ENCODE measurements at places on chromosomes 3 and 15. TPM values are rescaled to one million over a fixed set of nuclear protein-coding genes. Genes with fewer than 3 reads are reported as not detected.

The PLA2G4E gene
- total RNA-seq, result not detected

DNA sequence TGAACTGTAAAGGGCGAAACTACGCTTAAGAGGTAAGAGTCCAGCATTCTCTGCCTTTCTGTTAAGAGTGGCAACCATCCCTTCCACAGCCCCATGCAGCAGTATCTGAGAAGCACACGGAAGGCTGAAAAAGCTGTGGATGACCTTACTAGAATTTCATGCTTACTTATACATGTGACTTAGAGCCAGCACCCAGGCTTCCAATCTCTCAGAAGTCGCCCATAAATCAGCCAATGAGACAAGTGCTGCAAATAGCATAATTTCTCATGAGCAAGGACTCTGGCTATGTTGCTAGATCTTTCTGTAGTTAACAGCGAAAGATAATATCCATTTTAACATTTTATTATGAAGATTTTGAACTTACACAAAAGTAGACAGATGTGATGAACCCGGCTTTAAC lies 65.3 kb downstream of the IGF2BP2 start:
- no peak for DNase-seq

DNA sequence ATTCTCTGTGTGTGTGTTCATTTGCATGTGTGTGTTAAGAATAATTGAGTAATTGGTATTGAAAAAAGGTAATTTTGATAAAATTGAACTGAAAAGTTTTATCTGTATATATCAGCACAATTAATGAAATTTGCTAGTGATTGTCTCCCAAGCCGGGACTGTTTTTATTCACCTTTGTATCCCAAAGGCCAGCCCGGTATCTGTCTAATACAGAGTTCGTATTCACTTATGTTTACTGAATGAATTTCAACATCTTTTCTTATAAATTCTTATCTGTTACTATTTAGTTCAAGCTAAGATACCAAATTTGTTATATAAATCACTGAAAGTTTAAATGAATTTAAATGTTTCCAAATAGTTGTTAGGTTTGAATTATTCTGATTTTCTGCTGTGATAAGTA lies 394.0 kb upstream of the NAALADL2 start:
- DNase-seq, result no peak

The LPCAT4 gene
- total RNA-seq, result 3.3 TPM

The GABRA5 gene
- total RNA-seq, result not detected

- no peak for DNase-seq
Measured at GRCh38 chr3:78846718-78847117, 921.1 kb downstream of the ROBO1 start.

GRCh38 chr3:137012097-137012501 lies 54.3 kb downstream of the IL20RB start:
- no peak for DNase-seq

DNA sequence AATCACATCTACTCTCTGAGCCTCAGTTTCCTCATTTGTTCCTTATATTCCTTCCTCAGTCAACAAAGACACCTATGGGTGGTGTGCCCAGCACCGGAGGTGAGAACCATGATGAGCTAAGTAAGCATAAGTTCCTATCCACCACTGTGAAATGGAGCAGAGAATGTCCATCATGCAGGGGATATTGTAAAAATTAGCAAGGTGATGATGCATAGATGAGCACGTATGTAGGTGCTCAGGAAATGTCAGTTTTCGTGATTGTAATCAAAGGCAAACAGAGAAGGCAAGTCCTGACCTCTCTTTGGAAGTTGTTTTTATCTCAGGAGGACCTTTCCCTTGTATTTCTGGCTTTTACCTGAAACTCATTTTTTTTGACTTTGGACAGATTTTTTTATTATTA lies 165.4 kb downstream of the GHSR start:
- no peak for DNase-seq

- no peak for DNase-seq
Measured at GRCh38 chr15:85685356-85685755, 109.4 kb downstream of the KLHL25 start.

The ANO10 gene
- 25.0 TPM for total RNA-seq

Data from dermis microvascular lymphatic vessel endothelial cell (primary cell).